ENCODE measurements at places on chromosomes 7 and 10.

DNA sequence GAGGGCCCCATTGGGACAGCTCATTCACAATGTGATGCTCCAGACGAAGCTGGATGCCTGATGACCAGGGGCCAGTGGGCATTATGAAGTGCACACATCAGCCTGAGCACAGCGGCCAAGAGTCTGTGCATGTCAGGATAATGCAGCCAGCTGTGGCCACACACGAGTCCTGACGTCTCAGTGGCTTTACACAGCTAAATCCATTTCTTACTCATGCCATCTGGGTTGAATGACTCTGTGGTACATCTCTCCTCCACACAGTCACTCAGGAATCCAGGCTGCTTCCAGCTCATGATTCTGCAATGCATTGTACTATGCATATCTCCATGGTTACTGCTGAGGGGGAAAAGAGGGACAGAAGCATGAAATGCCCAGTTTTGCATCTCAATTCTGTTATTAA lies 123.6 kb downstream of the PRLHR start:
- no peak for DNase-seq

GRCh38 chr7:32116436-32116835 lies 46.2 kb upstream of the PDE1C start:
- DNase-seq = no peak

DNA sequence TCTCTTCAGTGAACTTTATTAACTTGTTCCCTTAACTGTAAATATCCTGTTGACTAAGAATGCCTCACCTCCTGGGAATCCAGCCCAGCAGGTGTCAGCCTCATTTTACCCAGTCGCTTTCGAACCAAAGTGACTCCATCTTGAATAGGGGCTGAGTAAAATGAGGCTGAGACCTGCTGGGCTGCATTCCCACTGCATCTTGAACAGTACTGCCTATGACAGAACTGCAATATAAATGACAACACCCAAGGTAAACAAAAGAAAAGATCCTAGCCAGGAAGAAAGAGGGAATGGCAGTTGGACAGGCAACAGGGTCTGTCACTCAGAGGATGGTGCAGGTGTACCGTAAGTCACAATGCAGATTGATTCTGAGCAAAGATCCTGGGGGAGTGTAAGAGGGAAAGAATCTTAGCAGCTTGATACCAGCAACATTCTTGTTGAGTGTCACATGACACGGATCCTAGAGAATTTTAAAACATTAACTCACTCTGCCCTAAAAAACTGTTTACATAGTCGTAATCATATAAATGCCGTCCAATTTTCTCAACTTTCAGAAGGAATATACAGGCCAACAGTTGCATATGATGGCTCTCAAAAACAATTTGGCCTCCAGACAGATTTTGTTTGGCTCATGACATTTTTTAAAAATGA lies 4.4 kb upstream of the FAM107B start:
- DNase-seq = no peak

- peak; percentile 30 for DNase-seq
Measured at GRCh38 chr7:16916738-16917137, 35.0 kb upstream of the AGR3 start.

DNA sequence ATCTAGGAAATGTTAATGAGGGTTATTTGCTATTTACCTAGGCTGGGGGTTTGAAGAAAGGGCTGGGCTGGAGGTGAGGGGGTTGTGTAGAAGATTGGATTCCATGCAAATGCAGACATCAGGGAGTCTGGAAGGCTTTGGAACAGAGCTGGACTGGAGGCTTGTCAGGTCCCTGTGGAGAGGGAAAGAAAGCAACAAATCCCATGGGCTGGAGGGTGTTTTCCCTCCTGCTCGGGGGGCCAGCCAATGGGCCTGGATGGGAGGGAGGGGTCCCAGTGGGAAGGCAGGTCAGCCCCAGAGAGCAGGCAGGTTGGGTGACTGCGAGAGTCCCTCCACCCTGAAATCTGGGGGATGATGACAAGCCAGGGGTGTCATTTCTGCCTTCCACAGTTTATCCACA lies 431.8 kb downstream of the RPS24 start:
- DNase-seq = no peak

DNA sequence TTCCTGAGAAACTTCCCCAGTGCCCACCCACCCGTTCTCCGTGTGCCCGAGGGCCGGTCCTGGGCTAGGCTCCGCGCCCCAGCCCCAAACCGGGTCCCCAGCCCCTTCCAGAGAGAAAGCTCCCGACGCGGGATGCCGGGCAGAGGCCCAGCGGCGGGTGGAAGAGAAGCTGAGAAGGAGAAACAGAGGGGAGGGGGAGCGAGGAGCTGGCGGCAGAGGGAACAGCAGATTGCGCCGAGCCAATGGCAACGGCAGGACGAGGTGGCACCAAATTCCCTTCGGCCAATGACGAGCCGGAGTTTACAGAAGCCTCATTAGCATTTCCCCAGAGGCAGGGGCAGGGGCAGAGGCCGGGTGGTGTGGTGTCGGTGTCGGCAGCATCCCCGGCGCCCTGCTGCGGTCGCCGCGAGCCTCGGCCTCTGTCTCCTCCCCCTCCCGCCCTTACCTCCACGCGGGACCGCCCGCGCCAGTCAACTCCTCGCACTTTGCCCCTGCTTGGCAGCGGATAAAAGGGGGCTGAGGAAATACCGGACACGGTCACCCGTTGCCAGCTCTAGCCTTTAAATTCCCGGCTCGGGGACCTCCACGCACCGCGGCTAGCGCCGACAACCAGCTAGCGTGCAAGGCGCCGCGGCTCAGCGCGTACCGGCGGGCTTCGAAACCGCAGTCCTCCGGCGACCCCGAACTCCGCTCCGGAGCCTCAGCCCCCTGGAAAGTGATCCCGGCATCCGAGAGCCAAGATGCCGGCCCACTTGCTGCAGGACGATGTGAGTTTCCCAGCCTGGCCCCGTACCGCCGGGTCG lies at the start of gene SCD:
SCD (plus strand) TSS at position 469 of the 803 bp plus-strand sequence; CDS start at position 741, 272 bp downstream.
- DNase-seq = peak; percentile 94

DNA sequence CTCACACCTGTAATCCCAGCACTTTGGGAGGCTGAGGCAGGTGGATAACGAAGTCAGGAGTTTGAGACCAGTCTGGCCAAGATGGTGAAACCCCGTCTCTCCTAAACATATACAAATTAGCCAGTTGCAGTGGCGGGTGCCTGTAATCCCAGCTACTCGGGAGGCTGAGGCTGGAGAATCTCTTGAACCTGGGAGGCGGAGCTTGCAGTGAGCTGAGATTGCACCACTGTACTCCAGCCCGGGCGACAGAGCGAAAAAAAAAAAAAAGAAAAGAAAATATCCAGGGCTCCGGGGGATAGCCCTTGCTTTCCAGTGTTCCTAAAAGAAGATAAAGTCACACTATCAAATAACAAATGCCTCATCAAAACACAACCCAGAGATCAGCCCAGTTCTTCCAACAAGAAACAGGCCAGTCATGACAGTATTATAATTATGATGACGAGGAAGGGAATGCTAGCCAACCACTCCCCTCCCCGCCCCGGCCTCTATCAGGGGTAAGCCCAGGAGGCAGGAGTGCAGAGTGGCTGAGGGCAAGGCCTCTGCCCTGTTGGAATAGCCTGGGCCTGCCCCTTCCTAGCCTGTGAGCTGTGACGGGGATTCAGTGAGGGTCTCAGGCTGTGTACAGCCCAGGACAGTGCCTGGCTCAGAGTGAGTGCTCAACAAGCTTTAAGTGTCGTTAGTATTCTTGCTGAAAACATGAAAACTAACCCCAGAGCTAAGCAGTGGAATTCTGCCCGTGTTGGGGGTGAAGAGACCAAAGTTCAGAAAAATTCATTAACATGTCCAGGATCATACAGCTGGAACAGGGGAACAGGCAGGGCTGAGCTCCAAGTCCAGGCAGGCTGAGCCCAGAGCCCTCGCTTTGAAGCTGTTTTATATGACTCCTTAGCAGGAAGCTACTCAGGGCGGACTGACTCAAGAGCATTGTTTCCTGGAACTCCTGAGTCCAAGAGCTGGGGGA lies 54.3 kb downstream of the FAM241B start:
- no peak for DNase-seq

DNA sequence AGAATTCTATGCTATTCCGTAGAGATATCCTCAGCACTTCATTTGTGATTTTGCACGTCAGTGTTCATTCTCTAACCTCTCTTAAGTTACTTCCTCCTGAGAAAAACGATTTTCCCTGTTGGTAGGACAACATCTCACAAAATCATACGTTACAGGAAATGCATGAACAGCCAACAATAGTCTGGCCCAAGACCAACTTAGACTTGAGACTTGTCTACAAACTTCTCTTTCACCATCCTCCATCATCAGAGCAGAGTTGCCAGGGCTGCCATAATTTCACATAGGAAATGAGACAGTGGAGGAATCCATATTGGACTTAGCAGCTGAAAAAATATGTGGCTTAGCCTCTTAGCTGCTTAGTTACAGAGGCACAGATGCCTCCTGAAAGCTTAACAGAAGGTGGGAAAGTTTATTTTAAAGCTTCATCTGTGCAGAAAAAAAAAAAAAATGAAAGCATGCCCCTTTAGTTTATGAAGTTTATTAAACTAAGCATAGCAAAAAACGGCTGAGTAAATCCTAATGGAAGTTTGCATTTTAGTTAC lies 222.5 kb upstream of the CACNA2D1 start:
- no peak for DNase-seq

DNA sequence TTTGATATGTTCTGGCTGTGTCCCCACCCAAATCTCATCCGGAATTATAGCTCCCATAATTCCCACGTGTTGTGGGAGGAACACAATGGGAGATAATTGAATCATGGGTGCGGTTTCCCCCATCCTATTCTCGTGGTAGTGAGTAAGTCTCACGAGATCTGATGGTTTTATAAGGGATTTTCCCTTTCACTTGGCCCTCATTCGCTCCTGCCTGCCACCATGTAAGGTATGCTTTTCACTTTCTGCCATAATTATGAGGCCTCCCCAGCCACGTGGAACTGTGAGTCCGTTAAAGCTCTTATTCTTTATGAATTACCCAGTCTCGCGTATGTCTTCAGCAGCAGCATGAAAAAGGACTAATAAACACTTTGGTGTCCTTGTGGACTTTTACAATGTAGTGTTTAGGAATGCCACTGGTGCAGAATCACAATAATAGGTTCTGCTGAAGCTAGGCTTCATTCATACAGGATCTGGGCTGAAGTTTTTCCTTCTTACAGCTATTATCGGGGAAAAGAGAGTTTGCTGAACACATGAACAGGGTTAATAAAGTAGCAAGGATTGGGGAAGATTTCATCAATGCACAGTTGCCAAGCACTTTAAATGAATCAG lies 74.3 kb downstream of the CPED1 start:
- DNase-seq = no peak

GRCh38 chr10:13649844-13650520 lies 63.2 kb downstream of the PRPF18 start:
- no peak for DNase-seq

- DNase-seq = peak; percentile 29
Measured at GRCh38 chr7:143012409-143012808, 14.5 kb downstream of the OR9A2 start.
